ENCODE measurements at places on chromosomes 3 and 15.

DNA sequence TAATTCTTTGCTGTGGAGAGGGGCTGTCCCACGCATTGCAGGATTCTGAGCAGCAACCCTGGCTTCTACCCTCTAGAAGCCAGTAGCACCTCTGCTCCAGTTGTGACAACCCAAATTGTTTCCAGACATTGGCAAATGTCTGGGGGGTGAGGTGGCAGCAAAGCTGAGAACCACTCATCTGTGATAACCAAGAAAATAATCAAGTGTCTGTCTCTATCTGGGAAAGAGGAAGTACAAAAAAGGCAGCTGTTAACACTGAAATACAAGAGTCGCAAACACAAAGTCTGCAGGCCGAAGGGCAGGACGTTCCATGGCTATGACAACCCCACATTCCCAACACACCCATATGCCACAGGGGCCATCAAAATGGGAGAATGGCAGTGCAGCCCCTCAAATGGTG, 42.2 kb upstream of the GNB5 start:
- no peak for DNase-seq

DNA sequence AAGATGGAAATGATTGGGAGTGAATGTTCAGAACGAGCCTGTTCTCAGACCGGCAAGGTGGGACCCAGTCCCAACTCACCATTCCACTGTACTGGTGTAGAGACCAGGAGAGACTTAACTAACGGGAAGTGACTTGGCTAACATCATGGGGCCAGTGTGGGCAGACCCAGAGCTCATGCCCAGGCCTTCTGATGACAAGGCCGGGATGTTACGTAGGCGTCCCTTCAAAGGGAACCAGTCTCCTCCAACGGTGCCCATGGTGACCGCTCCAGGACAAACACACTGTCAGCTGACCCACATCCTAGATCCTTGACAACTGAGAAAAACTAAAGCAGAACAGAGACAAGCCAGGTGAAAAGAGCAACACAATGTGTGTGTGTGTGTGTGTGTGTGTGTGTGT, 128.4 kb upstream of the HACD2 start:
- DNase-seq: no peak

- no peak for DNase-seq
These were observed 55.4 kb downstream of the SLC12A8 start for GRCh38 chr3:125157183-125157582.

DNA sequence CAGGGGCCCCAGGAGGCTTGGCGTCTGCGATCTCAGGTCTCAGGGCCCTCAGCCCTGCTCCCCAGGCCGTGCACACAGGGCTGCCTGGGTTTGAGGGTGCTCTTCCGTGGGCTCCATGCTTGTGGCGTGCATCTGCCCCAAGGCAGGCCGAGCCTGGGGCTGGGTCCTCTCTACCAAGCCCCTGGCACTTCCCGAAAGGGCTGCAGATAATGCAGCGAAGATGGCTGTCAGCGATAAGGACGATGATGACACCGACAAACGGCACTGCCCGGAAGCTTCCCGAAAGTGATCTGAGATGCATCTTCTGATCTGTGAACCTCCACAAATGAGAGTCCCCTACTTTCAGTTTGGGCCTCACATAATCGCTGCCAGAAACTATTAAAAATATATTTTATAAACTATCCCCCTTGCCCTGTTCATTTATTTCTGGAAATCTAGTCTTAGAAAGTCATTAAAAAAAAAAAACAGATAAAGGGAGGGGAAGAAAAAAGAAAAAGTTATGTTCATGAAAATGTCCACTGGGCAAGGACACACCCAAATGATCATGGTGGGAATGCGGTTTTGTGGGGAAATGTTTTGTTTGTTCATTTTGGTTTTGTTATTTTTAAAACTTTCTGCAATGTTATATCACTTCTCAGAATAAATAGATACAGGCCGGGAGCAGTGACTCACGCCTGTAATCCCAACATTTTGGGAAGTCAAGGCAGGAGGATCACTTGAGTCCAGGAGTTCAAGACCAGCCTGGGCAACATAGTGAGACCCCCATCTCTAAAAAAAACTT, 51.5 kb downstream of the RPN1 start:
- DNase-seq: no peak

GRCh38 chr15:45535486-45536042, 13.0 kb upstream of the SLC30A4 start:
- DNase-seq: no peak

- no peak for DNase-seq
These were observed 481.7 kb downstream of the GBE1 start for GRCh38 chr3:81279481-81280379.

- DNase-seq: no peak
These were observed 202.7 kb upstream of the TOPAZ1 start for GRCh38 chr3:44039006-44039405.

GRCh38 chr3:119662604-119663373, 2.4 kb upstream of the POPDC2 start:
- DNase-seq: no peak

DNA sequence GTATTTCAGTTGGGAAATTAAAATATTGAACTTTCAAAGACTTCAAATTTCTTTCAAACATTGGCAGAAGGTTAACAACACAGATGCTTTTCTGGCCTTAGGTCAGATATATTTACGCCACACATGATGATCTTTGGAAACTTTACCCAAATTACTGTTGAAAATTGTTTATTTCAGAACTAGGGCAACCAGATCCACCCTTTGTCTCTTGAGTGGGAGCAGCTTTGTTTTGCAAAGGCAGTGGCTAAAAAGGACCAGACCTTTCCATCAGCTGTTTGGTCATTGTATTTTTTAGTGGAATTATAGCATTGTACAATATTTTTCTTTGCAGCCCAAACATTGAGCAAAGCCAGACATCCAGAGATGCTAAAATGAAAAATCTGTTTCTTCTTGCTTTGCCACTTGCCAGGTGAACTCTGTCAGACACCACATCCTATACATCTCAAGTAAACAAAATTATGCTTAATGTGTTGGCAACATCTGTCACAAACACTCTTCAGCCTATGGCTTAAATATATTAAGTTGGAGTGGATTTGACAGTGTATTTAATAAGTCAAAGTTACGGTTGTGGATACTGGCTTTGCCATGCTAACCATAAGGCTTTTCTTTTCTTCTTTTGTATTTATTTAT, 651.9 kb downstream of the RBMS3 start:
- no peak for DNase-seq

GRCh38 chr3:145698749-145699148, 462.2 kb downstream of the PLOD2 start:
- DNase-seq: no peak

- DNase-seq: no peak
These were observed 86.6 kb downstream of the FMN1 start for GRCh38 chr15:33107950-33108349.
